ENCODE measurements at places on chromosomes 5 and 9.

DNA sequence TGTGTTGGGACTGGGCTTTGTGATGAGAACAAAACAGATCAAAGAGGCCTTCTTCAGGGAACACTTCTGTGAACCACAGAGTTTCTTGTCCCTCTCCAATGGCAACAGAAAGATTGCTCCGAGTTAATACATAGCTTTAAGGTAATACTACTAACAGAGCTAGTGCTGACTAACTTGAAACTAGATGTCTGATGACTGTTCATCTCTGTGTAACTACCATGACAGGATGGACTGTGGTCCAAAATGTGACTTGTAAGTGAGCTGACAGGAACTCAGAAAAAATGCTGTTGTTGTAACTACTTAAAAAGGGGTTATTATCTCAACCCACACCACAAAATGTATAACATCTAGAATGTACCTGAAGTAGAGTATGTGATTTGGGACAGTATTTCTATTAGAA, 630.2 kb upstream of the DMAC1 start:
- DNase-seq: no peak

GRCh38 chr5:180116077-180116999, 44.8 kb upstream of the RNF130 start:
- DNase-seq: no peak

- no peak for DNase-seq
Measured at GRCh38 chr9:86644675-86645034, 290.4 kb upstream of the TUT7 start.

- DNase-seq: no peak
Measured at GRCh38 chr5:18744441-18744840, 1110.2 kb downstream of the TAF11L14 start.

- DNase-seq: no peak
Measured at GRCh38 chr5:120092649-120093048, 371.5 kb upstream of the PRR16 start.

- no peak for DNase-seq
Measured at GRCh38 chr9:84301851-84302250, 38.7 kb downstream of the SLC28A3 start.

DNA sequence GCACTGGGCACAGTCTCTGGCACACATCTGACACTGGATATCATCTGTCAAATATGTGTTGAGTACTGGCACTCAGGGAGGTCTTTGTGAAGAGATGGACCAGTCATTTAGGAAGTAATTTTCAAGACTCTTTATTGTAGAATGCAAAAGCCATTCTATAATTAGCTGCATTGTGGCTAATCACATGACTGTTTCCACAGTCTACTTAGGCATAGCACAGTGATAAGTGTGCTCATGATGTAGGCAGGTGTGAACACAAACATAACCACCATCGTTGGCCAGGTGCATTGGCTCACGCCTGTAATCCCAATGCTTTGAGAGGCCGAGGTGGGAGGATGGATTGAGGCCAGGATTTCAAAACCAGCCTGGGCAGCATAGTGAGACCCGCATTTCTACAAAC, 62.2 kb downstream of the CFAP77 start:
- DNase-seq: no peak

GRCh38 chr5:3911111-3911510, 315.5 kb downstream of the IRX1 start:
- no peak for DNase-seq

- DNase-seq: no peak
Measured at GRCh38 chr5:91076138-91076537, 307.0 kb downstream of the ARRDC3 start.

- DNase-seq: no peak
Measured at GRCh38 chr5:76379316-76379715, 23.8 kb upstream of the IQGAP2 start.

- no peak for DNase-seq
Measured at GRCh38 chr5:83124593-83124992, 47.2 kb downstream of the XRCC4 start.

DNA sequence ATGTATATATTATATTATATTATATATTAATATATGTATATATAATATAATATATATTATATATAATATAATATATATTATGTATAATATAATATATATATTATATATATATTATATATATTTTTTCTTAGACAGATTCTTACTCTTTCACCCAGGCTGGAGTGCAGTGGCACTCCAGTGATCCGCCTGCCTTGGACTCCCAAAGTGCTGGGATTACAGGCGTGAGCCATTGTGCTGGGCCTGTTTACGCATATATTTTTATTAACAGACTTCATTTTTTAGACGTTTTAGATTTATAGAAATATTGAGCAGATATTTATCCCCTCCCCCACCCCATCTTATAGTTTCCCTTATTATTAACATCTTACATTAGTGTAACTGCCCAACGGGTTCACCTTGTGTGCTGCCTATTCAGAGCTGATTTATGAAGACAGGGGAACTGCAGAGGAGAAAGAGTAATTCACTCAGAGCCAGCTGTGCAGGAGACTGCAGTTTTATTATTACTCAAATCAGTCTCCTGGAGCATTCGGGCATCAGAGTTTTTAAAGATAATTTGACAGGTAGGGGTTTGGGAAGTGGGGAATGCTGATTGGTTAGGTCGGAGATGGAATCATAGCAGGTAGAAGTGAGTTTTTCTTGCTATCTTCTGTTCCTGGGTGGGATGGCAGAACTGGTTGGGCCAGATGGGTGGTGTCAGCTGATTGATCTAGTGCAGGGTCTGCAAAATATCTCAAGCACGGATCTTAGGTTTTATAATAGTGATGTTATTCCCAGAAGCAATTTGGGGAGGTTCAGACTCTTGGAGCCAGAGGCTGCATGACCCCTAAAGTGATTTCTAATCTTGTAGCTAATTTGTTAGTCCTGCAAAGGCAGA, 93.4 kb downstream of the UNC13B start:
- no peak for DNase-seq

- DNase-seq: no peak
Measured at GRCh38 chr5:14869668-14870164, 1.9 kb downstream of the ANKH start.

GRCh38 chr9:134068744-134069479, 1.1 kb upstream of the BRD3 start:
- DNase-seq: no peak

GRCh38 chr9:13221741-13222140, 57.8 kb downstream of the MPDZ start:
- DNase-seq: no peak

DNA sequence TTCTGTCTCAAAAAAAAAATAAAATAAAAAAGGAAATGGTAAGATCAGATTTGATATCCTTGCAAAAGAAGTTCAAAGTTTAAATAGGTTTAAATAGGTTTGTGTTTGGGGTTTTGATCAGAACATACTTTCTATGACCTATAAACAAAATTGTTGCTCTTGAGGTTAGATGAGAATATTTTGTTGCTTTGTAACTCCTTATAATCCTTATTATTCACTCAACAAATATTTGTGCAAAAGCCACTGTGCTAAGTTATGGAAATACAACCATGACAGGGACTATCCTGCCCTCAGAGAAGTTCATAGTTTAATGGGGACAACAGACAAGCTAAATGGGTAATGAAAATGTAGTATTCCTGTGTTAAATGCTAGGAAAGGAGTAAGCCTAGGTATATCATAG, 71.5 kb downstream of the INVS start:
- no peak for DNase-seq

GRCh38 chr5:172635038-172635437, 6.0 kb upstream of the NEURL1B start:
- DNase-seq: no peak

DNA sequence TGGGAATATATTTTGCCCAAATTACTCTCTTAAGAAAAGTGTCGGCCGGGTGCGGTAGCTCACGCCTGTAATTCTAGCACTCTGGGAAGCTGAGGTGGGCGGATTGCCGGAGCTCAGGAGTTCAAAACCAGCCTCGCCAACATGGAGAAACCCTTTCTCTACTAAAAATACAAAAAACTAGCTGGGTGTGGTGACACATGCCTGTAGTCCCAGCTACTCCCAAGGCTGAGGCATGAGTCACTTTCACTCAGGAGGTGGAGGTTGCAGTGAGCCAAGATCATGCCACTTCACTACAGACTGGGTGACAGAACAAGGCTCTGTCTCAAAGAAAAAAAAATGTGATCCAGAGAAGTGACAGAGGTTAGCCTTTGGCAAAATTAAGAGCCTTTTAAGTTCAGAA, 26.4 kb upstream of the TMEM171 start:
- no peak for DNase-seq

DNA sequence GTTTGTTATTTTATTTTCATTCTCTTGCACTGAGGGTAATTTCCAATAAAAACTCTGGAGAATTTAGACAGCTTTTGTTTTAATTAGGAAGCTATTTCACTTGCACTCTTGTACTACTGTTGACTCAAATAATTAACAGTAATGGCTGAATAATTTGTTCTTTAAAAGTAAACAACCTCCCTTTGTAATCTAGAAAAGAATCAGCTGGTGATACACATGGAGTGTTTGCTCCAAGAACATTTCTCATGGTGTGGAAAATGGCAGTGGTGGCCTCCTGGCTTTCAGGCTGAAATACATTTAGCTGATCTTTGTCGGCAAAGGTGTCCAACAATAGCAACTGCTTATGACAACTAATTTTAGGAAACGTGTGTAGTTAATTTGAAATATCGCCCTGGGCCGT, 129.4 kb downstream of the C9orf152 start:
- DNase-seq: no peak

DNA sequence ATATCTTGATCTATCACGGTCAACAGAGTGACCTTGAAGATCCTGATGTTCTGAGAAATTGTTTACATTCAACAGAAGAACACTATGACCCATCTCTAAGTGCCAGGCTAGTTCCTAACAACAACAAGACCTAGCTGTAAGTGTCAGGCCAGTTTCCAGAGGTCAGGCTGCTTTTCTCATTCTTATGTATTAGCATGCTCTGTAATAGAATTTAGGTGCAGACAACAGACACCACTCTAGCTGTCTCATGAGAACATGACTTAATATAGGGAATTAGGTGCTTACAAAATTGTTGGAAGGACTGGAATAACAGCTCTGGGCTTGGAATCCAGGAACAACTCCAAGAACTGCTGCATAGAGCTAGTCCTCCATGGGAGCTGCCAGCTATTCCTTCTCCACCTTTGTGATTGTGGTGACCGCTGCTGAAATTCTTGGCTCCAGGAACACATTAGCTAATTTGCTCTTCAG, 138.7 kb downstream of the SNX18 start:
- no peak for DNase-seq

DNA sequence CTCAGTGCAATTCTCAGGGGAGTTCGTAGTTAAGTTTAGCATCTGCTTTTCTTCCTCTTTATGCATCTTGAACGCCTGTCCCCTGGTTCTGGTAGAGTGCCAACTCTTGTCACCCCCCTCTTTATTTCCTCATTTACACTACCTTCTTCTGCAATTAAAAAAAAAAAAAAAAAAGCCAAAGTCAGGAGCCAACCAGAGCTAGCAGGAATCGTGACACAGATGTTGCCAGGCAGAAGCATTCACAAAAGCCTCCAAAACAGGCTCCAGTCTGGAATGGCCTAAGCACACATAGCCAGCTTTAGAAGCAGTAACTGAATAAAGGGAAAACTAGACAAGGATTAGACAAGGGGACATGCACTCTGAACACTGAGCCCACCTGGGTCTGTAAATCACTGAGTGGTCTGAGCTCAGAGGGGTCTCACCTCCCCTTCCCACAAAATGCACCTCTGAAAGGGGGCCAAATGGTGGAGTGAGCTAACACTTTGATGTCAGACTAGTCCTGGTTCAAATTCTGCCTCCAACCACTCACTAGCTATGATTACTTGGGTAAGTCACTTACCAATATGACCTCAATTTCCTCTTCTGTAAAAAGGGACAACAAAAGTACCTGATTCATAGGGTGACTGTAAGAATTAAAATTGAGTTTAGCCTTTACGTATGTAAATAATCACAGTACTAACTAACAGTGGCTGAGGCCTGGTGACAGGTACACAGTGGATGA, 2.0 kb downstream of the CD74 start:
- peak; percentile 96 for DNase-seq

- no peak for DNase-seq
Measured at GRCh38 chr9:27189426-27189825, 80.4 kb downstream of the TEK start.

DNA sequence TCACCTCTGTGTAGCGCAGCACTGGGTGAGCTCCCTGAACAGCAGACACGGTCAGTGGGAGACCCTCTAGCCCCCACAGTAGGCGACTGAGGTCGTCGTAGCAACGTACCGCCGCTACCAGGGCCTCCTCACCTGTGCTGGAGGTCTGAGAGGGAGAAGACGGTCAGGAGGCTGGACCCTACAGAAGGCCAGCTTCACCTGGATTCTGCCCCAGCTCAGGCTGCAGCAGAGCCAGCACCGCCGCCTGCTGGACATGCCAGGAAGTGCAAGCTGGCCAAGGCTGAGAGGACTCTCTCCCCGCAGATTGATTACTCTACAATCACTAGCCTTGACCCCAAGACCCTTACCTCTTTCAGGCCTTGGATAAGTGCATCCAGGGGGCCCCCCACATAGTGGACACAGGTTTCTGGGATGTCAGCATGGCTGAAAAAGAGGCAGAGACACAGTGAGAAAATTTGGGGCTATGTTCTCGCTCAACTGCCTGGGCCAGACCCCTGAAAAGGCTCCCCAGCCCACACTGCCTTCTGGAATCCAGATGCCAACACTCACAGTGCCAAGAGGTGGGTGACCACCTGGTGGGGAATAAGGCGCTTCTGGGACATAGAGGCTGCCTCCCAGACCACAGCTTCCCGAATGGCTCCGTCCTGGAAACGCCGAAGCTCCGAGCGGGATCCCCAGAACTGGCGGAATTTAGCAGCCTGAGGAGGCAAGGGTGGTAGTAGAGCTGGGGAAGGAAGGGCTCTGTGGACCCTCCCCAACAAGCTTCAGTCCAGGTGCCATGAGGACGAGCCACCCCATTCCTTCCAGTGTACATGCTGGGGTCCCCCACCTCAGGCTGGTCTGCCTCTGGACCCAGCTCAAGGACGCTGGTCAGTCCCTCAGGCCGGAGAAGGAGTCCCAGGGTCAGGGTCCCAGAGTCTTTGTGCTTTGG, 6.9 kb downstream of the NOL6 start:
- no peak for DNase-seq

DNA sequence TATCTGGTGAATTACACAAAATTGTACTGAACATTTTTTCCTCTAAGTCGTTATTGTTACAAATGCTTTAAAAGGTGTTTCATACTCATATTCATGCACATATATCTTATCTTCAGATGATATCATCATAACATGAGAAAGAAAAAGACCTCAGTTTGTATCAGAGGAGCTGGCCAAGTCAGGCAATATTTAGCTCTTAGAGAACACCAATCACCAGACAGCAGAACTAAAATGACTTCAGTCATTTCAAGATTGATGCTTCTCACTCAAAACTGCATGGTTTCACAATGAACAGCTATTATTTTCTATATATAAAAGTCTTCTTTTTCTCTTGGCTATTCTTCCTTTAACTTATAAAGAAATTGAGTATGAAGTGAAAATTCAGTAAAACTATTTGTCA, 44.6 kb downstream of the TSSK1B start:
- no peak for DNase-seq

DNA sequence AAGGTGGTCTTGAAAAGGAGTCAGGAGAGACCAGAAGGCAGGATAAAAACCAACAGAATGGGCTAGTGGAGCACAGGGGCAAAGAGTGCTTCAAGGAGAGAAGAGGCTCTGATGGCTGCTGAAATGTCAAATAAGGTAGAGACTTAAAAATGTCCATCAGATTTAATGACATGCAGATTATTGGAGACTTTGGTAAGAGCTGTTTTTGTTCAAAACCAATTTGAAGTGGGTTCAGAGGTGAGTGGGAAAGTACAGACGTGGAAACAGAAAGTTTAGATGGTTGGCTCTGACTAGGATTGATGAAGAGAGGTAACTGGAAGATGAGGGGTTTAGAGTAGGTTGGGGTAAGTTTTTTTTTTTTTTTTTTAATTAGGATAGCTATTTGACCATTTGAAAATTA, 14.1 kb downstream of the SLC25A46 start:
- no peak for DNase-seq

- no peak for DNase-seq
Measured at GRCh38 chr5:27125856-27126255, 87.5 kb upstream of the CDH9 start.

Measured in HL-60 (cell line).